ENCODE measurements at places on chromosomes 3 and 15.
A peak's percentile ranks its signal among the peaks of the same experiment; 100 is the strongest.

- no peak for DNase-seq
Measured at GRCh38 chr15:26475554-26475953, 297.3 kb downstream of the GABRB3 start.

- no peak for DNase-seq
Measured at GRCh38 chr3:52193065-52193464, 4.9 kb upstream of the ALAS1 start.

- peak; percentile 72 for DNase-seq
Measured at GRCh38 chr15:40873694-40874561, at the start of gene RHOV. RHOV (minus strand) TSS chr15:40874234; CDS start chr15:40874139, 95 bp downstream.

DNA sequence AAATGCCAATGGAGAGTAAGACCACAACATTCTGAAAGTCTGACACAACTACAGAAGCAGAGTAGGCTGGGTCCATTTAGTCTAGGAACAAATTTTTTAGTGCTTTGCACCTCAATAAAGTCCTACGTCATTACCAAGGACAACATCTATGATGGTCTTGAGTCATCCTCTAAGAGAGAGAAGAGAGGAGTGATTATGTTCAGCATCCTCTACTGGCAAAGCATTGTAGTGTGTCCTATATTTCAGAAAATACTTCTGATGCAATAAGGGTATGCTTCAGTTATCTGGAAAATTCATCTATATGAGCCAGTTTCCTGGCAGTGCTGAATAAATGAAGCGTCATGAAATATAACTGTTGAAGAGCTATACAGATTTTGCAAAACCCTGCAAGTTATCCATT, 95.6 kb downstream of the P2RY1 start:
- DNase-seq = no peak

DNA sequence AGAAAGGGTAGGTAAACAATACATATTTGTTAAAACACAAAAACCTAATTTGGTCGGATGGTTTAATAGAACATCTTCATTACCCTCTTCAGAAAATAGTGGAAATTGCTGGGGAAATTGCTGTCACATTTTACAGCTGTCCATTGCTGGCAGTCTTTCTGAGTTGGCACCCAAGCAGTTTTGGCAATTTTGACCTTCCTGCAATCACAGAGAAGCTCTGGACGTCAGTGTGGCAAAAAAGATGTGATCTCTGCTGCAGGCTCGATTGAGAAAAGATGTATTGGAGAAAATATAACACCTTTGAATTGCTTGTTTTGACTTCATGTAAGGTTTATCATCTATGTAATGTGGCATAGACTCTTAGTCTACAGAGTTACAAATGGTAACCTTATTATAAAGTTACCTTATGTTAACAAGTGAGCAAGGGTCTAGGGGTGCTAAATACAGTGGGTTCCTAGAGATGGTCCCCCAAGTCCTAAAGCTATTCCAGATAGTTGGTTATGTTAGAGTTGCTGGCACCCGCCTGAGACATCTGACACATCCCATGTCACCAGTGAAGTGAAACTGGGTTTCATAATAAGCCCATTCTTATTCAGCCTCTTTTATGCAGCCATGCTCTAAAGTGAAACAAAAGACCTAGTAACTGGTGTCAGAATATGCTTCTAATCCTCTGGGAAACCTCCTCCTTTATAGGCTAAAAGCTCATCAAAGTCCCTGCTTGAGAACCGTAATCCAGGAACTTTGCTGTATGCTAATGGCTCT, 14.0 kb downstream of the UBE2E1 start:
- DNase-seq = no peak

DNA sequence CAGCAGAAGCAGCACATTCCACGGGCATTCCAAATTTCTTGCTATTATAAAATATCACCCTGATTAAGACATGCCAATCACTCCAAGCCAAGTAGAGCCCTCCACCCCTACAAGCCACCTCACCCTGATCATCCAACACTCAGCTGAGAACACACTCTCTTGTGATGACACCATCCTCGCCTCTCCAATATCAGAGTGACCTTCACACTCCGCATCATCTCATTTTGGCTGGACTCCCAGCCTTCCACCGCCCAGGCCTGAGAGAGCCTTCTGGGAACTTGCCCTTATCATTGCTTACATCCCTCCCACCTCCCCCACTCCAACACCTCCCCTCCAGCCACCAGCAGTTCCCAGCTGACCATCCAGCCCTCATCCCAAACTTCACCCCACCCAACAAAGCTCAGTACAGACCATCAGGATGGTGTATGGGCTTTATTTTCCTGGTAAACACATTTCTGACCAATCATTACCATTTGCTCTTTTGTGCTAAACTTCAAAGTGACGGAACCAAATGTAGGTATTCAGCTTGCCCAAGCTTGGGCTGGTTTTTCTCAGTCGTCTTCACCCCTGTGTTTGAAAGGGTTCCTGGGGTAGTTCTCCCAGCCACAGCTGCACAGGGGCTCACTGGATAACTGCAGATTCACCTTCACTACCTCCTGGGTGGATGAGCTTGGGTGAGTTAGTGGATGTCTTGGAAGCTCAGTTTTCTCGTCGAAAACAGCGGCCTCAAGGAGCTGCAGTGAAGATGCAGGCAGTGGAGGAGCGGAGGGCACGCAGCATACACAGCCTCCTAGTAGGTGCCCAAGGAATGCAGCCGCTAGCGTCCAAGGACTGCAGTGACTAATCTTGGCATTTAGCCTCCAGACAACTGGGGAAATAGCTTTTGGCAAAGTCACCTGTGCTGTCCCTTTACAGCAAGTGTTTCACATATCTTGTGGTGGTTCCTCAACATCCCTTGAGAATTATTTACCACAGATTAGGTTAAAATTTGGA, 115.1 kb downstream of the LIPC start:
- DNase-seq = no peak

GRCh38 chr3:149620291-149621020, 37.4 kb downstream of the WWTR1 start:
- no peak for DNase-seq

GRCh38 chr15:40558952-40559742, 5.7 kb downstream of the CCDC32 start:
- no peak for DNase-seq

DNA sequence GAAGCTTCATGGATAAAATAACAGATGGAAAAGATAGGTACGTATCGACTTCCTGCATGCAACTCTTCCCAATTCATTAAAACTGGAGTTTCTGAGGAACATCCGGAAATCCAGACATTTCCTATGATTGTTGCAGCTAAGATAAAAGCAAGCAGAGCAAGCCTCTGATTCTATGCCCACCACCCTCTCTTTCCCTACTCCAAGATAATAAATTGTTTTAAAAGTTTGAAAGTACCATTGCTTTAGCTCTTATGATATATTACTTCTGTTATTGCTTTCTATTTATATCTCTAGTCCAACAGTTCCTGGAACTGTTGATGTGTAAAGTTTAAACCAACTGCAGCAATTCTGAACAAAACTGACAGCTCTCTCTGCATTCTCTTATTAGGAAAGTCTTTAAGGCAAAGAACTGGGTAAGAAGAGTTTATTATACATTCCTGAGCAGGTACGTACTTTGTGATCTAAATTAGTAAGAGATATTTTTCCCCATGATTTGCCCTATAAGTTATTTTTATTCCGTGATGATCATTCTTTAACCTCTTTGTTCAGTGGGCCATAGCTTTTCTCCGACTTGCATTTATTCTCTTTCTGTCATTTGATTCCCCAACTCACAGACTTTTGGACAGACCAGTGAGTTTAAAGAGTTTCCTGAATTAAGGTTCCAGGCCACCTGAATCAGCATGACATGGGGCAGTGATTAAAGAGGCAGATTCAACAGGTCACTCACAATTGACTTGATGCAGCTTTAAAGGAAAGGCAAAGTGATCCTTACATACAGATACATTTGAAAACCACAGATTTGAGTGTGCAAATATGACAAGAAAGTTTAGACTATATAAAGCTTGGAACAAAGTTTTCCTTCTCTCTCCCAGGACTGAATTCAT, 94.2 kb upstream of the THRB start:
- no peak for DNase-seq

DNA sequence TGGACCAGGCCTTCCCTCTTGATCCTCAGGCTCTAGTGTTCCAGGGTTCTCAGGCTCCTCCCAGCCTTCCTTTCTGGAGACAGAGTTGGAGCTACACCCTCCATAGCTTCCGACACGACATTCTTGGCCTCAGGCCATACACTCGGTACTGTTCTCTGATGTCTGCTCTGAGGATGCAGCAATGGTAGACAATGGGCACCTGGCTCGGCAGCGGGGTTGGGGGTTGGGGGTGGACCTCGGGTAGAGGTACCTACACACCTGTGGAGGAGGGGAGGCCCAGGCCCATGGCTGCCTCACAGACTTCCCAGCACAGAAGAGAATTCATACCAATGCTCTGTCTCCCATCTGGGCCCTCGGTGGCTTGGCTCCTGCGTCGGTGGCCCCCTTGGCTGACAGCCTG, 21.4 kb downstream of the CCDC13 start:
- DNase-seq = no peak

DNA sequence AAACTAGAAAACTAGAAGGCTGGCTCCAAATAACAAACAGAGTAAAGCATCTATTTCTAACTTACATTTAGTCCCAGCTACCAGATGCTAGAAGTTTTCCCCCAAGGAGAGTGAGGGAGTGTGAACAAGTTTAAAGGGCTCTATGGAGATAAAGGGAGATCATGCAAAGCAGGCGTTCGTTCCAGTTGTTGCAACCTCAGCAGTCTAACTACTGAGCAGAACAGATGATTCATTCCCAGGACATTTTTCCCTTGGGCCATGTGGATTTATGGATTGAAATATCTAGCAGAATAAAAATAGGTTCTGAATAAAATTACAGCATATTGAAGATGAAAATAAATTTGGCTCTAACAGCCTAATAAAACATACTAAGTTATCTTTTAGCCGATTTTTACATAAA, 154.8 kb upstream of the TTC14 start:
- no peak for DNase-seq

GRCh38 chr15:83322061-83322460, 37.6 kb upstream of the BNC1 start:
- no peak for DNase-seq

- peak; percentile 49 for DNase-seq
Measured at GRCh38 chr3:57544181-57545125, at the start of gene DNAH12. DNAH12 (minus strand) TSS chr3:57544344; CDS start chr3:57542870, 1,474 bp downstream.

GRCh38 chr15:41017066-41017735, 63.9 kb downstream of the CHAC1 start:
- no peak for DNase-seq

- DNase-seq = no peak
Measured at GRCh38 chr3:4807381-4808280, 171.6 kb upstream of the BHLHE40 start.

GRCh38 chr15:84967380-84967779, 14.3 kb upstream of the PDE8A start:
- DNase-seq = no peak

DNA sequence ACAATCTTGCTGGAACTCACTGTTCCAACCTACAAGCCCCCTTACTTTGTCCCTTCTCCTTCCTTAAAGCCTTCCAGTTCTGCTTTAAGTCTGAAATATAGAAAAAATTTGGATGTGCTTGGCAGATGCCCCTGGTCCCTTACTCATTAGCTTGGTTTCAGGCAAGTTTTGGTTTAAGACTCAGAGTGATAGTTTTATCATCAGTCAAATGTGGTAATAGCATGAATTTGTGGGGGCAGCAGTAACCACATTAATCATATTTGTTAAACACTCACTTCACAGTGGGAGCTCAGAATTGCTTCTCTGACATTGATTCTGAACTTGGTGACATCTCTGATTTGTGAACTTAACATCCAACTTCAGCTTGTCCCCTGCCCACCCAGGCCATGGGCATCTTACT, 58.3 kb upstream of the ALDH1A3 start:
- no peak for DNase-seq

- no peak for DNase-seq
Measured at GRCh38 chr3:70774641-70775040, 462.2 kb upstream of the MDFIC2 start.

GRCh38 chr3:13655061-13655913, 106.4 kb downstream of the FBLN2 start:
- peak; percentile 57 for DNase-seq

GRCh38 chr3:104546301-104546700, 820.4 kb upstream of the ALCAM start:
- no peak for DNase-seq

- DNase-seq = no peak
Measured at GRCh38 chr3:172704001-172704400, 6.9 kb downstream of the NCEH1 start.

GRCh38 chr3:20406611-20407011, 220.6 kb upstream of the SGO1 start:
- no peak for DNase-seq

DNA sequence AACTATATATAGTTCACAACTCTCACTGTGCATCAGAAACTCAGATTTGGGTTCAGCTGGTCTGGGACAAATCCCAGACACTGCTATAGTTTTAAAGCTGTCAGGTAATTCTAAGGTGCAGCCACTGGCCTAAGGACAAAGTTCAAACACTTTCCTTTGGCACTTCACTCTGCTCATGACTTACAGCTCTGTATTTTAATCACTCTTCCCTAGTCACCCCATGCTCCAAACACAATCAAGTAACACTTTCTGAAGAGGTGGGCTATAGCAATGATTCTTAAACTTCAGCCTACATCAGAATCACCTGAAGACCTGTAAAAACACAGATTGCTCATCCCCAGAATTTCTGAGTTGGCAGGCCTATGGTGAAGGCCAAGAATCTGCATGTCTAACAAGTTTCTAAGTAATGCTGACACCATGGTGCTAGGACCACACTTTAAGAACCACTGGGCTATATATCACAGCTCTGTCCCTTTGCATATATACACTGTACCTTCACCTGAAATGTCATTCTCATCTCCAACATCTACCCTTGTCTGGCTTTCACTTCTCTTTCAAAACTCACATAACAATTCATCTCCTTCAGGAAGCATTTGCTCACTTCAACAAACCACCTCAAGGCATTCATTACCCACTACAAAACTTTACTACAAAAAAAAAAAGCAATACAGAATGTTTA, 21.4 kb downstream of the STAG1 start:
- no peak for DNase-seq

DNA sequence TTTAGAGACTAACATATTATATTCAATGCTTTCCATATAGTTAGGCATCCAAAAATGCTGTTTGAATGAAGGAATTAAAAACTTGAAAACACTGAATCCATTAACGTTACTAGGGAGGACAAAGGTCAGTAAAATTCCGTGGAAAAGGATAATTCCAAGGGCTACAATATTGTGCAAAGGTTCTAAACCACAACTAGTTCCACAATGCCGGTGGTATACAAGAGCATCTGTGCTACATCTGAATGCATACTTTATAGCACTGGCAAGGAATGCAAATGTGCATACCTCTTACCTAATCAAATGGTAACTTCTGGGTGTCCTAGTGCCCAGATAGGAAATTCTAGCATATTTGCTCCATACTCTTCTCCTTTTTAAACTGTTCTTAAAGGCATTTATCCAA, 2.2 kb downstream of the ICE2 start:
- no peak for DNase-seq
